GDM1 (cell line): ENCODE measurements at places on chromosomes 12 and 14.

GRCh38 chr12:63919756-63920155 is 75.3 kb downstream of the SRGAP1 start:
- DNase-seq: no peak

GRCh38 chr12:4268329-4269181 is 5.0 kb upstream of the CCND2 start:
- peak; percentile 45 for DNase-seq

DNA sequence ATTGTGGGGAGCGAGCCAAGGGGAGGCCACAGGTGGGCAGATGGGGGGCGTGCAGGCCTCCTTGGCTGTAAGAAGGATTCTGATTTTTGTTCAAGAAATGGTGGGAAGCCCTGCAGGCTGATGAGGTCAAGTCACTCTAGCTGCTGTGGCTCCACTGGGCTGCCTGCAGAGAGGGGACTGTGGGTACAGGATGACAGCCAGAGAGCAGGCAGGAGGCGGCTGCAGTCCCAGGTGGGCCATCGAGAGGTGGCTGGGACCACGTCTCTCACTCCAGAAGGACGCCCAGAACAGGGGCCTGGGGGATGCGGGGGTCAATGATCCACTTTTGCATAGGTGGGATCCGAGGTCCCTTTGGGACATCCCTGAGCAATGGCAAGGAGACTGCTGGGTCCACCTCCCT is 9.1 kb downstream of the NCOR2 start:
- no peak for DNase-seq

DNA sequence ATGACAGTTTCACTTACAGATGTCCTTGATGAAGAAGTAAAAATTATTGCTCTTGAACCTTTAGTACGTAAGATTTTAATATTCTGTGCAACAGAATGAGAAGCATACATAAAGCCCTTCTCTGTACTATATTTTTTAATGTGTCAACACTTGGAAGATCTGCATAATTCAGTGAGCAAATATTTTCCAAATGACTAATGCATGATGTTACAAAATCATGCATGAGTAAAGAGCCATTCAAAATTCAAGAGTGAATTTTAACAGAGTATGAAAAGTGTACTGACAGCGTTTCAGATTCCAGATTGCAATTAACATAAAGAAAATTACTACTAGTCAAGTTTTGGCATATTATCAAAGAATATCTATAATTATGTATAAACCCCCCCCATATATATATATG is 101.4 kb upstream of the BBS10 start:
- DNase-seq: no peak

DNA sequence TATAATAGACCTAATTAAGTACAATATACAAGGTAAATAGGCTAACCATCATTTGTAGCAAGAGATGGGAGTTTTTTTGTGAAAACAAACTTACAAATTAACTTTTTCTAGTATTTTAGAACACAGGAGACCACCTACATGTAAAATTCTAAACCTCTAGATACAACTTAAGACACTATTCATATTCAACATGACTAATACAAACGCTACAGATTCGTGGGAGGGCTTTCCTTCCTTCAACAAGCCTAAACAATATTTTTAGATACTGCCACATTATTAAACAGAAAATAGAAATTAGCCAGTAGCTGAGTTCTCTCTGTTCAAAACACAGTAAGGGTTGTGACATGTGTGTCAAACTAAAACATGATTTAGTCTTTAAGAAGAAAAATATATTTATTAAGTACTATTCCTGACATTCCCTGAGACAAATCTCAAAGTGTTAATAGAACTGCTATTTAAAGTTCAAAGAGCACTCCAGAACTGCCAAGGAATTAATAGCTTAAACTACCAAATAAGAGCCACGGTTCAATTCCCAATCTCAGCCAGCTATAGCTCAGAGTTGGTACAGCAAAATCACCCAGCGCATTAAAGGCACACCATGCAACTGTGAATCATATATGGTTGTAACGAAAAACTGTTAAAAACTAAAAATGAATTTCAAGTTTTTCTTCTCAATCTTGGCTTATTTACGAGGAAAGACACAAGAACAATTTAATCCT is 10.7 kb downstream of the MED13L start:
- DNase-seq: no peak

- DNase-seq: no peak
These were observed 134.4 kb upstream of the AMIGO2 start for GRCh38 chr12:47214001-47214619.

DNA sequence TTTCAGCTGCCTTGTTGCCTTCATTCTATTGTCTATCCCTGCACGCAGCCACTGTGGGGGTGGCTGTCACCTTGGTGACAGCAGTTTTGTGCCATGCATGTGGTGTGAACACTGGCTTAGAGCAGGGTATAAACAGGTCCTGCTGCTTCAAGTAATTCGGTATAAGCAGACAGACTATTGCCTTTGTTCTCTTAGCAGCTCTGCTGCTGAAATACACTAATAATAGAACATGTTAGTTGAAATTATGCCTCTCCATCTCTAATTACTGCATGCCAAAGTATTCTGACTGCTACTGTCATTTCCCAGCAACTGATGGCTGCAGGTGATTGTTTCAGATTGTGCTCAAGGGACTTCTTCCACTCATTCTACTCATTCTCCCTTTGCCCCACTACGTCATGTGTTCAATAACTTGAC is 34.6 kb downstream of the PTPRO start:
- no peak for DNase-seq

DNA sequence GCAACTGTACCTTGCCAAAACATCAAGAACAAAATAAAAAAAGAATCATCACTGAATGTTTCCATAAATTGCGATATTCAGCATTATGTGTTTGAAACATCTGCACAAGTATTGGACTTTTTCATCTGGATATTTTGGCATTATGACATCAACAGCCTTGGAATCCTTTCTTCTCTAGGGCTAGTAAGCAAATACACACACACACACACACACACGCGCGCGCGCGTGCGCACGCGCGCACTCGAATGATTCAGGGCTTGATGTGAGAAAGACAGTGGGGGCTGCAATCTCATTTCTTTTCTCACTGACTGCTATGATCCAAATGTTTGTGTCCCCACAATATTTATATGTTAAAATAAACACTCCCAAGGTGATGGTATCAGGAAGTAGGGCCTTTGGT is 90.0 kb upstream of the SLC38A4 start:
- DNase-seq: no peak
